ENCODE measurements at places on chromosomes 12 and 14.

GRCh38 chr12:121227294-121227693, 17.4 kb downstream of the P2RX4 start:
- peak; percentile 86 for DNase-seq

DNA sequence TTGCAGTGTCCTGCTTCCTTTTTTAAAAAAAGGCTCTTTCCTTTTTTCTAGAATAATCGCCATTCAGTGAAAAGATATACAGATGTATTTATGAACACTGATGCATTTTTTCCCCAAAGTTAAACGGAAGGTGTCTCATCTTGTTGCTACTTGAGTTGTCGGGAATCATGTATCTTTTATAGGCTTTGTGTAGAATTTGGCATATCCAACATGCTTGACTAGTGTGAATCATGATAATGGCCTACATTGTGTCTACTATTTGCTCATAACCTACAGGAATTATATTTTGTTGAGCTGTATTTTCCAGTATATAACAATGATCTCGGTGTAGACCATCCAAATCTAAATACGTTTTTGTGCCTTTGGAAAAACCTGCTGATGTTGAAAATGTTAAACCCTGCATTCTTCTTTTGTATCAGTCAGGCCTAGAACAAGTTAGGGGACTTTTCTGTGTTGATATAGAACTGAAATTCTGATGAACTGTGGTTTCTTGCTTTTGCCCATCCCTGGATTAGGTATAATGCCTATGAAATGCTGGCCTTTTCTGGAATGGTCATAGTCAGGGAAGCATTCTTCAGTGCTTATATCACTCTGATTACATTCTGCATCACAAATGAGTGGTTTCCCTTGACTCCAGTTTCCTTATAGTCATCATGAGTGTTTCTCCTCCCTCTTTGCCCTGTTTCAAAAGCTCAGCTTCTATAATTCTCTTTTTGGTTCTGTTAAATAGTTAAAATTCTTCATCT, 10.8 kb downstream of the BMAL2 start:
- DNase-seq = no peak

DNA sequence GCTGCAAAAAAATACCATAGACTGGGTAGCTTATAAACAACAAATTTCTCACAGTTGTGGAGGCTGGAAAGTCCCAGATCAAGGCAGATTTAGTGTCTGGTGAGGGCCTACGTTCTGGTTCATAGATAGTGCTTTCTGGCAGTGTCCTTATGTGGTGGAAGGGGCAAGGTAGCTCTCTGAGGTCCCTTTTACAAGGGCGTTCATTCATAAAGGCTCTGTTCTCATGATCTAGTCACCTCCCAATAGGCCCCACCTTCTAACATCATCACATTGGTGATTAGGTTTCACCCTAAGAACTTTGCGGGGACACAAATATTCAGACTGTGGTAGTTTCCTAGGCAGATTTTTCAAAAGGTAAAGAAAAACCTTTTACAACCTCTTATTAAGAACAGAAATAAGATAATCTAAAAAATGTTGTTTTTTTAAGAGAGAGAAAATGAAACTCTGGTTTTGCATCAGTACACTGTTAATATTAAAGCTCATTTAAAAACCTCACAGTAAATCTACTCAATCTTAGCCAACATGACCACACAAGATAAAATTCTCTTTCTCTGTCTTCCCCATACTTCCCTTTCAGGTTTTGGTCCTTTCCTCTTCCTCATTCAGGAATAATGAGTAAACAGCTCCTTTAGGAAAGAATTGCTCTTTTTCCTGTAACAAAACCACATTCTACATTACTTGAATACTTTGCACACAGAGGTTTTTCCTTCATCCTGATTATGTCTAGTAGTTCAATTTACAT, 117.5 kb downstream of the UNC79 start:
- peak; percentile 36 for DNase-seq

DNA sequence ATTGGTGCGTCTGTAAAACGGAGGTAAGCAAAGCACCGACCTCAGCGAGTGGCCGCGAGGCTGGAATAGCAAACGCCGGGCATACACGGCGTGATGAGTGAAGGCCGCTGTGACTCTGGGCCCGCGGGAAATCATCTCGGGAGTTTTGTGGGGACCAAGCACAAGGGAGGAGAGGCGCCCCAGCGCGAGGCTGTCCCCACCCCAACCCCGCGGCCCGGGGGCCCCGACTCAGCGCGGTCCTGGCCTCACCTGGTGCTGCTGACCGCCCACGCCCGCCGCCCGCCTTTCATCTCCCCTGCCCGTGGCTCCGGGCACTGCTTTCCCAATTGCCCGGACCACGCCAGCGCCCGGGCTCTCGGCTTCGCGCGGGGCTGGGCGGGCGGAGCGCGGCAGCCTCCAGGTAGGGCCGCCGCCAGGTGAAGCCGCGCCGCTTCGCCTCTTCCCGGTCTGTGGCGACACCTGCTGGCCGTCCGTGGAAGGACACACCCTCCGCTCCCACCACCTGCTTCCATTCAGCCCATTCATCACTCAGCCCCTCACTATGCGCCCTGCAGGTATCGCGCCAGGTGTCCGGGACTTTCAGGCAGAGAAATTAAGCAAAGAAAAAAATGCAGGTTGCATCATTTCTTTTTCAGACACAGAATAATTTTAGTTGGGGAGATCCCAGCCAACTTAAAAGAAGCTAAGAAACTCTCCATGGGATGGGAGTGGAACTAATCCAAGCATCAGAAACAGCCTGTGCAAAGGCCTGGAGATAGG, 360.4 kb downstream of the MED13L start:
- peak; percentile 81 for DNase-seq

DNA sequence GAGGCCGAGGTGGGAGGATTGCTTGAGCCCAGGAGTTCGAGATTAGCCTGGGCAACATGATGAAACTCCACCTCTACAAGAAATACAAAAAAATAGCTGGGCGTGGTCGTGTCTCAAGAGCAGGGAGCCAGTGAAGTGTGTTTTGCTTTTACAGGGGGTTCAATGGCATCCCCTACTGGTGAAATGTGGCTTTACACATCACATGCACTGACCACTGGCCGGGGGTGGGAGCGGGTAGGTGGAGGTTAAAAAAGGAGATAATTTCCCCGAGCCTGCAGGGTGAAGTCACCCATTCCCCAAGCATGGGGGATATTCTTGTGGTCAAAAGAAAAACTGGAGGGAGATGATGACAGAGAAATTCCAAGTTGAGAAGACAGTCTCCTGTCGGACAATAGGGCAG, 63.6 kb upstream of the PWP1 start:
- peak; percentile 10 for DNase-seq

DNA sequence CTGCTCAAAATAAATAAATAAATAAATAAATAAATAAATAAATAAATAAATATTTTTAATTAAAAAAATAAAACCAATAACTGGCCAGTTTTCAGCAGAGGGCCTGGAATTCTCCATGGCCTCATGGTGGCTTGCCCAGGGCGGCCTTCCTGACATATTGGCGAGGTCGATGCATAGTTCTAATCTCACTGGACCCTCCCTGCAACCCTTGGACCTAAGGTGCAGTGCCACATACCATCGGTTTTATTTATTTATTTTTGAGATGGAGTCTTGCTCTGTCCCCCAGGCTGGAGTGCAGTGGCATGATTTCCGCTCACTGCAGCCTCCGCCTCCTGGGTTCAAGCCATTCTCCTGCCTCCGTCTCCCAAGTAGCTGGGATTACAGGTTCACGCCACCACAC, 3.9 kb upstream of the VSIG10 start:
- DNase-seq = no peak

DNA sequence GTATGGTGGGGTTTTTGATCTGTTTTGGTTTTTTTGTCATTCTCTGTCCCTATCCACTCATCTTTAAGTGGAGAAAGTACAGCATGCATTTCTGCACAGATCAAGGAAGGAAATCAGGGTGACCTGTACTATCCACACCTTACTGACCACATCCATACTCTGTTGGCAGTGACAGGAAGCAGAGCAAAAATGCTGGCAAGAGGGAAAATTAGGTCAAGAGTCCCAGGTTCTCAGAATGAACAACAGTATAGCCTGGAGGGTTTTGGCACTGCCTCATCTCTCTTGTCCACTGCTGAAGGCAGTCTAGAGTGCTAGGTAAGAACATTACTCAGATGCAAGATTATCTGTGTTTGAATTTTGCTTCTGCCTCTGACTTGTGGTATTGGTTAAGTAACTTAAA, 70.7 kb downstream of the TAOK3 start:
- peak; percentile 24 for DNase-seq

- no peak for DNase-seq
These were observed 186.5 kb downstream of the CHST11 start for GRCh38 chr12:104643093-104643818.

GRCh38 chr14:34770901-34771300, 56.5 kb upstream of the CFL2 start:
- no peak for DNase-seq

DNA sequence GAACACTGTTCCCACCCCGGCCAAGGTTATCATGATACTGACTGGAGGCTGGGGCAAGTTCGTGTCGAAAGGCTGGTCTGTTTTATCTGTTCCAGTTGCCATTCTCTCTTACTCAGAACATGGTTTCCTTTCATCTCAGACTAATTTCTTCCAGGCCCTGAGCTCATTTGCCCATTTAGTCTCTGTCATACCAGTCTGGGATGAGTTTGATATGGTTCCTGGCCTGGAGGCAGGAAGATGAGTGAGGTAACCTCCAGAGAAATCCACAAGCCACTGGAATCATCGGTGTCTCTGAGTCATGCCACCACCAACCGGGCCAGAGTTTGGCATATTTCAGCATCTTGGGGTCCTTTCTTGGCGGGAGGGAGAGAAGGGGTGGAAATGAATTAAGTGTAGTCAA, 114.7 kb downstream of the NTF3 start:
- no peak for DNase-seq

DNA sequence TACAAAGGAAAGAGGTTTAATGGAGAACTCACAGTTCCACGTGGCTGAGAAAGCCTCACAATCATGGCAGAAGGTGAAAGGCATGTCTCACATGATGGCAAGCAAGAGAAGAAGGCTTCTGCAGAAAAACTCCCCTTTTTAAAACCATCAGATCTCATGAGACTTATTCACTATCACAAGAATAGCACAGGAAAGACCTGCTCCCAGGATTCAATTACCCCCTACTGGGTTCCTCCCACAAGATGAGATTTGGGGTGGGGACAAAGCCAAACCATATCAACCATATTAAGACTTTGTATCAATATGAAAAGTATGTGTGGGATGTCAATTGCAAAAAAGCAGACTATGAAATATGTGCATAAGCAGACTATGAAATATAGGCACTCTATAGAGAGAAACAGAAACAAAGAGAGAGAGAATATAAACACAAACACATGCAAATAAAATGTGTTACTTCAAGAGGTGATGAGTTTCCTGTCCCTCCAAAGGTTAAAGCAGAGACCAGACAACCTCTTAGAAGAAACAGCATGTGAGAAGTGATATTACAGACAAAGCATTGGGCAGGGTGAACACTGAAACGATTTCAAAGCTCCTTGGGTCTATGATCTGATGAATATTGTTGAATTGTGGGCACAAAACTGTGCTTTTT, 151.2 kb upstream of the KRR1 start:
- DNase-seq = no peak

- DNase-seq = peak; percentile 89
These were observed 8.7 kb upstream of the SPATS2 start for GRCh38 chr12:49358483-49359141.

DNA sequence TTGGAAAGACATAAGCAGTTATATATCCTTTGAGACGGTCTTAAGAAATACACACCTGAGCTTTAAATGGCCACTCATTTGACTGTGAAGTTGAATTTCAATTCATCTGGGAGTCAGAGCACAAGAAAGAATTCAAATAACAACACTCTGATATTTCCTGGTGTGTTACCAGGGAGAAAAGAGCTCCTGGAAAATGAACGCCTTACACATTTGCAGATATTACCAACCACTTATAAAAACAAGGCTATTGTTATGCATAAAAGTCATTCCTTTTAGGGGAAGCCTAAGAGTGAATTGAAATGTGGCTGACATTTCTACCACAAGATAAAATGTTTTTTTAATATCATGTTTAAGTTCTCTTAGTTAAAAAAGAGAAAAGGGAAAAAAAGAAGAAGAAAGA, 229.2 kb upstream of the PLEKHG7 start:
- DNase-seq = no peak

GRCh38 chr14:34053666-34054065, 102.8 kb upstream of the EGLN3 start:
- peak; percentile 34 for DNase-seq

GRCh38 chr14:101020834-101021370, 117.4 kb upstream of the RTL1 start:
- DNase-seq = no peak

GRCh38 chr12:79978692-79979091, 43.8 kb upstream of the PPP1R12A start:
- DNase-seq = no peak

- DNase-seq = peak; percentile 22
These were observed 1.1 kb upstream of the ATP23 start for GRCh38 chr12:57940052-57940914.

- DNase-seq = no peak
These were observed 153.1 kb upstream of the FRMD6 start for GRCh38 chr14:51498411-51499227.

DNA sequence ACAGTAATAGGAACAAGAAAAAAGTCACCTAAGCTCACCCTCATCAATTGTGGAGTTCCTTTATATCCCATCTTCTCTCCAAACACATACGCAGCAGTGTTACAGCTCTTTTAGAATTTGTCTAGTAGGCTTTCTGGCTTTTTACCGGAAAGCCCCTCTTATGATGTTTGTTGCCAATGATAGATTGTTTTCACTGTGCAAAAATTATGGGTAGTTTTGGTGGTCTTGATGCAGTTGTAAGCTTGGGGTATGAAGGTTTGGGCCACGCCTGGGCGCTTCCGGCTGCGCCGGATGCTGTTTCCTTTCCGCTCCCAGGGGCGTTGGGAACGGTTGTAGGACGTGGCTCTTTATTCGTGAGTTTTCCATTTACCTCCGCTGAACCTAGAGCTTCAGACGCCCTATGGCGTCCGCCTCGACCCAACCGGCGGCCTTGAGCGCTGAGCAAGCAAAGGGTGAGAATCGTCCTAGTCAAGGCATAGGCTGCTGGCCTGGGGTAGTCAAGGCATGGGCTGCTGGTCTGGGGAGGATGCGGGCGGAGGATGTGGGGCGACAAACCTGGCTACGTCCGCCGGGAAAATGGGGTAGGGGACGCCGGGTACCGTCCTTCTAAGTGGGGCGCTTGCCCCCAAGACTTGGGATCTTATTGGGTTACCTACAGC, at the start of the genes C12orf57 and RNU7-1:
Gene C12orf57 (plus strand): TSS at position 301 of the 659 bp plus-strand sequence. CDS start 100 bp downstream, at position 401.
Gene RNU7-1 (plus strand): TSS at position 95 of the 659 bp plus-strand sequence.
- peak; percentile 96 for DNase-seq

DNA sequence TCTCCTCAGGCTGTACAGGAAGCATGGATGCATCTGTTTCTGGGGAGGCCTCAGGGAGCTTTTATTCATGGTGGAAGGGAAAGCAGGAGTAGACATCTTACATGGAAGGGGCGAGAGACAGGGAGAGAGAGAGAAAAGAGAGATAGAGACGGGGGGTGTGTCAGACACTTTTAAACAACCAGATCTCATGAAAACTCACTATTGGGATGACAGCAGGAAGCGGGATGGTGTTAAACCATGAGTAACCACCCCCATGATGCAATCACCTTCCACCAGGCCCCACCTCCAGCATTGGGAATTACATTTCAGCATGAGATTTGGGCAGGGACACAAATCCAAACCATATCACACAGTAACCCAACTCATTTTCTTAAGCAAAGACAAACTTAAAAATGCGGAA, 110.0 kb upstream of the EEA1 start:
- no peak for DNase-seq

- DNase-seq = peak; percentile 76
These were observed 1.1 kb upstream of the NUDT4 start for GRCh38 chr12:93376436-93377251.

Data from HT-29 (cell line).